Tongue (tissue), 3 donors: ENCODE measurements at places on chromosomes 12 and 14. TPM values are rescaled to one million over a fixed set of nuclear protein-coding genes. Genes with fewer than 3 reads are reported as not detected.

The KRT72 gene
- 0.21 TPM for total RNA-seq

The RERG gene
- total RNA-seq: 18.9 TPM

The SP7 gene
- not detected for total RNA-seq

The ANO2 gene
- 4.8 TPM for total RNA-seq

The KRT81 gene
- 0.41 TPM for total RNA-seq

The CCDC60 gene
- total RNA-seq: 0.62 TPM

The PROX2 gene
- not detected for total RNA-seq

The GLS2 gene
- total RNA-seq: 0.21 TPM

The LRRC10 gene
- total RNA-seq: not detected

The OR4K15 gene
- total RNA-seq: not detected

The CLEC4C gene
- not detected for total RNA-seq

The RAB3IP gene
- total RNA-seq: 23.0 TPM

The LGR5 gene
- total RNA-seq: 2.5 TPM

The CD163 gene
- total RNA-seq: 8.8 TPM

The CAPZA3 gene
- not detected for total RNA-seq

The ZNF891 gene
- 3.6 TPM for total RNA-seq

The FBRSL1 gene
- 10.2 TPM for total RNA-seq

The FITM1 gene
- 132 TPM for total RNA-seq

The LPCAT3 gene
- 13.1 TPM for total RNA-seq

The KRT1 gene
- not detected for total RNA-seq

The SYNDIG1L gene
- not detected for total RNA-seq
